Muscle of leg (tissue), 16 donors: ENCODE measurements at places on chromosomes 12 and 14.

GRCh38 chr12:118590406-118591150 lies 214.2 kb downstream of the SUDS3 start:
- no peak for DNase-seq

- DNase-seq = no peak
Measured at GRCh38 chr12:110277530-110278254, 3.4 kb upstream of the ATP2A2 start.

GRCh38 chr12:126770188-126770587 lies 1496.8 kb upstream of the TMEM132C start:
- DNase-seq = no peak

- no peak for DNase-seq
Measured at GRCh38 chr14:37746140-37746832, 150.9 kb downstream of the TTC6 start.

DNA sequence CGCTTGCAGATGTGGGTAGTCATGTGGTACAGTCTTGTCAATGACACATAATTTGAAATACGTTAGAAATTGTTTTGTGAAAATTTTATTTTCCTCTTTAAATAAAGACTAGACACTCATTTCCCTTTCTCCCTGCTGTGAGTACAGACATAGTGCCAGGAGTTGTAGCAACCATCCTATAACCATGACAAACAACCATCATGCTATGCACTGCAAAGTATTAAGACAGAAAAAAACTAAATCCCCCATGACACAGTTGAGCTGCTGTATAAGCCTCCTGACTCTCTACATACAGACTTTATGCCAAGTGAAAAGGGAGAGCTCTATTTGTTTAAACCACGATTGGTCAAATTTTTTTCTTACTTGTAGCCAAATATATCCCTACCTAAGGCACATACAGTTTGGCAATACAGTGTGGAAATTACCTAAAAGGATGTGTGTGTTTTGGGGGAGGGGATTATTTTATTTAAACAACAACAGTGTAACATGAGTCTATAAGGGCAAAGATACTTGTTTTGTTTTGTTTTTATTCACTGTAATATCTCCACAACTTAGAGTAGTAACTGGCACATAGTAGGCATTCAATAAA lies 45.0 kb upstream of the KRR1 start:
- peak; percentile 70 for DNase-seq

DNA sequence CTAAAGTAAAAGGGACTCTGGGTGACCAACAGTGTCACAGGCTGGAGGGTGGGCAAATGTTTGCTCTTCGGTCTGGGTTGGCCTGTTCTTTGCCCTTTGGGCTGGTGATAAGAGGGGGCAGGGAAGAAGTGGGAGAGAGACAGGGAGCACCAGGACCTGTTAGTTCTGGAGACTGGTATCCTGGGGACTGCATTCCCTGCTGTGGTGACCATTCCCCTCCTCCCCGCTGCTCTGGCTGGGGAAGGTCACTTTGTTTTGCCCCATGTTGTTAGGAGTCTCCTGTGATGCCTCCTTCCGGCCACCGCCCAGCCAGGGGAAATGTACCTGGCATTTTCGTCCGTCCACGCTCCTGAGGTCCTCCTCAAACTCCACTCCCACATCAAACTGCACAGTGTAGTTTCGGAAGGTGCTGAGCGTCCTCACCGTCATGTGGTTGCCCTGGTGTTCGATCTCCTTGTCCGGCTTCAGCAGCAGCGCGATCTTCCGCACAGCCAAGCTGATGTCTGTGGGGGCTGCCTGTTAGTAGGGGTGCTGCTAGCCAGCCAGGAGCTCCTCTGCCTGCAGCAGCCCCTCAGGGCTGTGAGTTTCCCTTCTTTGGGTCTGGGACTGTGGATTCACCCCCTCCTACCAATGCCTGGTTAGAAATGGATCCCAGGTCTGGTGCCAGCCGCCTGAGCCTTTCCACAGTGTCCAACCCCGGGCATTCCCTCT lies 618 bp downstream of the RBP5 start:
- DNase-seq = no peak

DNA sequence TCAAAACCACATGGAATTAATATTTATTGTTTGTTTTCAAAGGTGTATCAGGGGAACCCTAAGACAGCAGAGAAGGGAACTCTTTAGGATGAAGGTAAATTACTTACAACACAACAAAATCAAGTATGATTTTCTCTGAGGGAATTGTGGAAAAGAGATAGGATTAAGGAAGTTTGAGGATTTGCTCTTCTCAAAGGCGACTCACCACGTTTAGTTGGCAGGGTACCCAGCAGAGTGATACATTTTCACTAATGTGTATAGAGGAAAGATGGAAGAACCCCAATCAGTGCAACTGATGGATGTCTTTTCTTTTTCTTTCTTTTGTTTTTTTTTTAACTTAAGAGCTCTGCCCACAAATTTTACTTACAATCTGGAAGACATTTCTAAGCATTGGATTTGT lies 499.2 kb downstream of the CCER1 start:
- peak; percentile 56 for DNase-seq
